ENCODE measurements at places on chromosomes 3 and 15. TPM values are rescaled to one million over a fixed set of nuclear protein-coding genes. Genes with fewer than 3 reads are reported as not detected.
A peak's percentile ranks its signal among the peaks of the same experiment; 100 is the strongest.

DNA sequence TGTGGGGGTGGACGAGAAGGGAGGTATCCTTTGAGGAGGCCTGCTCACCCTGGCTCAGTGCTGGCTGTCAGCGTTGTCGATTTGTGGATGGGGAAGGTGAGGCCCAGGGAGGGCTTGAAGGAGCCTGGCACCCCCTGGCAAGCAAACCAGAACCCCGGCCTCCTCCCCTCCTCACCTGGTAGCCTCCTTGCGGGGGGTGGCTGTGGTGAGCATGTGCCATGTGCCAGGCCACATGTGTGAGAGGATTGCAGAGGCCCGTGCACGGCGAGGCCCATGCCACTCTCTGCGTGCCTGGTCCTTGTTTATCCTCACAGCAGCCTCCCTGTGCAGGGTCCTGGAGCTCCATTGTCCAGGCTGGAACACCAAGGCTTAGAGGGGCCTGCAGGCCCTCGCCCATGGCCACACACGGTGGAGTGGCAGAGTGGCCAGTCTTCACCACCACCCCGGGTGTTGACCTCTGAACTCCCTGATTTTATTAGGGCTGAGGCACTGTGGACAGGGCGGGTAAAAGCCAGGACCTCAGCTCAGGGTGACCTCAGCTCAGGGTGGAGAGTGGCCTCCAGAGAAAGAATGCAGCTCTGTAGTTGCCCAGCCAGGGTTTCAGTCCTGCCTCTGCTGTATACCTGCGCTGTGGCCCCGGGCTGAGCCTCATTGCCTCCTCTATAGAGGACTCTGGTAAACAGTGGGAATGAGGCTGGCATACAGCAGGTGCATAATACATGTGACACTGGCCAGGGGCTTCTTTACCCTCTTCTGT, 29.1 kb downstream of the HDAC11 start:
- peak; percentile 79 for DNase-seq

DNA sequence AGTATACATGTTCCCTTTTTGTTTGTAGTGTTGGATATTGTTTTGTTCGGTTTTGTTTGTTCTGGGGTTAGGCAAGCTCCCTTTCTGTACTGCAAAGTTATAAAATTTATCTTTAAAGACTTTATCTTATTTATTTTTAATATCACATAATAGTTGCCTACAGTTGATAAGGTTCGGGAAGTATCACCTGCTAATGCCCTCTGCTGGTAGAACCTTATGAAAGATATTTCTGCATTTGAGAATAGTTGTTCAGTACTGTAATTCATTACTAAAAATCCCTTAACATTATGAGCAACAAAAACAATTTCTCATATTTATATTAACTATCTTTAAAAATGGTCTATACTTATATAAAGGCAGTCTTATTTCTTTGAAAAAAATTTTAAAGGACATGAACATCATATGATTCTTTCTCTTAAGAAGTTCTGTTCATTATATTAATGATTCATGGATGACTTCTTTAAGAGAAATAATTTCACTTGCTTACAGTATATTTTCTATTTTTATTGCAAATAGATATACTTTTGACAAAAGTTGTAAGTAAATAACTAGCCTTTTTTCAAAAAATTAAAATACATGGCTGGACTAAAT, 1126.8 kb downstream of the SI start:
- DNase-seq, result no peak

- DNase-seq, result no peak
Measured at GRCh38 chr15:98717371-98717770, 69.0 kb downstream of the IGF1R start.

DNA sequence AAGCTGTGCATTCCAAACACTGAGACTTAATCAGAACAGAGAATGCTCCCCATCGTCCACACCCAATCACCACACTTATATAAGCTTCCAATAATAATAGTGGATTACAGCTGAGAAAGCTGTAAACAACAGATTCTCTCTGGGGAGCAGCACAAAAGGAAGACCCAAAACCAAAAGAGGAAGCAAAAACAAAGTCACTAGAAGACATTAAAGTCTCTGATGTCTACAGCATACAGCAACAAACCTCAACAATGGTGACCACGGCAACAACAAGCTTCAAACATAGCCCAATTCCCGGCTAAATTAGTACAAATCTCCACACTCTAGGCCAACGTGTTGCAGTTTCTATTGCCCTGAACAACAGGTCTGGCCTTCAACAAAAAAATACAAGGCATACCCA, 37.7 kb downstream of the ZDHHC23 start:
- DNase-seq, result no peak

DNA sequence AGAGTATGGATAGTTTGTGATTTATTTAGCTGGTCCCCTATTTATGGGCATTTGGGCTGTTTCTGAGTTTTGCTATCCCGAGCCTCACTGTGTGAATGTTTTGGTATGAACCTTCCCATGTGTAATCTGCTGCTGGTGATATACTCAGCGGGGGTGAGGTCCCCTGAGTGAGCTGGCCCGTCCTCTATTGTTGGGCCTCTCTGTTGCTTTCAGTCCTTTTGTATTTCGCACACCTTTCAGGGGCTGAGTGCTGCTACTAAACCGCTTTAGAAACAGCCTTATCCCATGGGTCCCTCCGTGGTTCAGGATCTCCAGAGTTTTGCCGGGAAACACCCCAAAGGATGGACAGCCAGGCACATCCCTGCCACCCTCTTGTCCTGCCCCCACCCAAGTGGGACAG, 94.5 kb downstream of the WNT7A start:
- DNase-seq, result no peak

GRCh38 chr3:123042413-123042812, 14.8 kb upstream of the SEMA5B start:
- no peak for DNase-seq

- no peak for DNase-seq
Measured at GRCh38 chr3:11603628-11604027, 40.1 kb downstream of the VGLL4 start.

DNA sequence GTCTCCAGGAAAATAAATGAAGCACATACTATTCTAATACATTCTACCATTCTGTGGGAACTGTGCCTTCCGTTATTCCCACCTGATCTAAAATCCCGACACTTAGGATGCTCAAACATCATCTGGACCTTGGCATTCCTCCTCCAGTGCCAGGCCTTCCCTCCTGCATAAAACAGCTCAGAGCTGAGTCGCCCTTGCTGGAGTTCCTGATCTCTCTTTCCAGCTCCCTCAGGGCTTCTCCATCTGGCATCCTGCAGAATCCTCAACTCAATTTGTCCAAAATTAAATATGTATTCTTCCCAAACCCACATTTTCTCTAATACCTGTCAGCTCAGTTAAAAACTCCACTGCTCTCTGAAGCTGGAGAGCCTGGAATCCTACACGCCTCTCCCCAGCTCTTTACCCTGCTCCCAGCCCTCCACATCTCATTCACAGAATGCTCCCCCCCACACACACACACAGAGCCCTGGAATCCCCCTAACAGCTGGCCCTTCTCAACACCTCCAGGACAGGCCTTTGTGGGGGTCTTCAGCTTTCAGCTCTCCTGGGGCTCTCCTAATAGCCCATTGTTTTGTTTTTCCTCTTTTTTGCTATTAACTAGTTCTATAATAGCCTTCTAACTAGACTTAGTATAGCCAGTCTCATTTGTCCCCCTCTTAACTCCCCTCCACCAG, 78.5 kb downstream of the HMG20A start:
- DNase-seq, result no peak

GRCh38 chr3:20772869-20773268, 586.9 kb upstream of the SGO1 start:
- DNase-seq, result no peak

The RARB gene
- total RNA-seq, result 5.9 TPM

DNA sequence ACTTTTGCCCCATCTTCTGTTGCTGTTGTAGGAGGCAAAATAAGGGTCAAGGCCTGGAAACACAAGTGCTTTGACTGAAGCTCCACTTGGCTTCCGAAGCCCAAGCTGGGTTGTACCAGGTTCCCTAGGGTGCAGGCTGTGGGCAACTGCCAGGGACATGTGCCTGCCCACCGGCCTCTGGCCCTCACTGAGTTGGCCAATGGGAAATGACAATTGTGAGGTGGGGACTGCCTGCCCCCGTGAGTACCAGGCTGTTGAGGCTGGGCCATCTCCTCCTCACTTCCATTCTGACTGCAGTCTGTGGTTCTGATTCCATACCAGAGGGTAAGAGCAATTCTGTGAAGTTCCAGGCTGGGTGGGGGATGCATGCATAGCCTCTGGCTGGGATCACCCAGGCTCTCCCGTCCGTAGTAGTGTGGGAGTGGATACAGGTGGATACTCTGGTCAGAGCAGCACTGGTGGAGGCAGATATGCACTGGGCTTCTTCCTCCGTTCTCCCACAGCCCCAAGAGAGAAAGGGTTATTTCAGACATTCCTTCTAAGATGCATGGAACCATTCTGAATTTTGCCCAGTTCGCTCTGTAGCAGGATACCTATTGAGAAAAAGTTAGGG, at the start of gene ADIPOQ:
ADIPOQ (plus strand) TSS at position 285 of the 613 bp plus-strand sequence. CDS start 10,349 bp downstream, outside the sequence.
- no peak for DNase-seq

- DNase-seq, result no peak
Measured at GRCh38 chr15:64163659-64164362, 989 bp upstream of the PPIB start.

The TRIP4 gene
- 24.7 TPM for total RNA-seq

The MGLL gene
- 61.0 TPM for total RNA-seq

The STRC gene
- 0.87 TPM for total RNA-seq

GRCh38 chr3:25665315-25666280, 891 bp upstream of the TOP2B start:
- no peak for DNase-seq

The DUOXA2 gene
- not detected for total RNA-seq

DNA sequence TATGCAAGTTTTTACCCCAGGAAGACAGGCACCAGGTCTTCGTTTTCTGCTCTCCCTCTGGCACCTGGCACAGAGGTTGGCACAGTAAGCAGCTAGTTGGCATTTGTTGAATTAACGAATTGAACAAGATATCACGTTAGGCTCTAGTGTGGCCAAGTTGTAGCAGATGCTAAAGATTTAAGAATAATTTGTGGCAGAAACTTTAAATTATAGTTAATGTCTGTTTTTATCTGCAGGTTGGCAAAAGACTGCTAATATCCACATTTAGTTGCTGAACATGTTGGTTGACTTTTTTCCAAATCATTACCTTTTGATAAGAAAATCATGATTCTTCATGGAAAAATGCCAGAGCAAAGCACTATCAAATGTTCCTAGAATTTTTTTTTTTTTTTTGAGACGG, 8.1 kb downstream of the CHRNA5 start:
- DNase-seq, result no peak

DNA sequence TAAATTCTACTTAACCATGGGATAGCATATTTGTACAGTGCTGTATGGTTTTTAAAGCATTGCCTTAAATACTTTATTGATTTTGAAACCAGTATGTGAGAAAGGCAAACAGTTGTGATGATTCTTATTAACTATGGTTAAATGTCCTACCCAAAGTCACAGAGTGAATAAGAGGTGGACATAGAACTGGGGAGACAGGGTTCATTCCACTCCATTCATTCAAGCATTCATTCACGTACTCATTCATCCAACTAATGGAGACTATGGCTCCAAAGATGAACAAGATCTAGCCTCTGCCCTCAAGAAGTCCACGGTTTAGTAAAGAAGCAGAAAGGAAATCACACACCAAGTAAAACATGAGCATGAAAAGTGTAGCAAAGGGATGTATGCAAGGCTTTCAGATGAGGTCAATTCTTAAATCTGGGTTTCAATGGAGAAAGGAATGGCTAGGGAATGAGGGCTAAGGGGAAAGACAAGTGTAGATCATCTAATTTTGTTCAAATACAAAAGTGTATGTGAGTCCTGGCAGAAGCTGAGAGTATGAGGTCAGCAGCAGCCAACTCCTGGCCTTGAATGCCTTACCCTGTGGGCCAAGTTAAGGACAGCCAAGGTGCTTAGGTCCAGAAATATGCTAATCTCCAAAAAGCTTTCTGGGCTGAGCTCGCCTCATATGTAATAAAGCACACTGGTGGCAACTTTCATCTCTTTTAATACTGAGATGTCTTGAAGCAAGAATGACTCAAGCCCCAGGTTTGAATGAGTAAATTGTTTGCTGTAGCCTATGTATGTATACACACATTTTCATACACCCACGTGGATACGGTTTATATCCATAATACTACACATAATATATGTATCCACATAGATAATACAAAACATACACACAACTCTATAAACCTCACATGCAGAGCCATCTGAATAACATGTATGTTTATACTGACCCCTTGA, 4.3 kb downstream of the TNIK start:
- DNase-seq, result no peak

GRCh38 chr15:70830615-70831014, 23.3 kb downstream of the LARP6 start:
- no peak for DNase-seq

GRCh38 chr3:58424613-58425012, 9.0 kb downstream of the PDHB start:
- no peak for DNase-seq

- no peak for DNase-seq
Measured at GRCh38 chr15:50452927-50453326, 28.7 kb downstream of the USP8 start.

The LARP6 gene
- 135 TPM for total RNA-seq

DNA sequence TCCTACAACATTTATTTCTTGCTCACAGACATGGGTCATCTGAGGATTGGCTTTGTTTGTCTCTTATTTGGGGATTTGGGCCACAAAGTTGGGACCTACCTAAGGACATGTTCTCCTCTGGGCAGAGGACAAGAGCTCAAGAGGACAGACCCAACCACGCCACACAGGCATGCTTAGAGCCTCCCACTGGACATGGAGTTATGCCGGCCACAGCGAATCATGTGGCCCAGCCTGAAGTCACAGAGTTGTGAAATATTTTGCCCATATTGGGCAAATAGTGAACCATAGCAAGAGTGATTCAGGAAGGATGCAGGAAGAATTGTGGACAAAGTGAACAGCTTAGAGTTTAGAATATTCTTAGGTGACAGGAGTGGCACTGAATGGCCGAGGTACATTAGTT, 9.9 kb downstream of the TRAK1 start:
- no peak for DNase-seq

The C3orf85 gene
- total RNA-seq, result not detected

DNA sequence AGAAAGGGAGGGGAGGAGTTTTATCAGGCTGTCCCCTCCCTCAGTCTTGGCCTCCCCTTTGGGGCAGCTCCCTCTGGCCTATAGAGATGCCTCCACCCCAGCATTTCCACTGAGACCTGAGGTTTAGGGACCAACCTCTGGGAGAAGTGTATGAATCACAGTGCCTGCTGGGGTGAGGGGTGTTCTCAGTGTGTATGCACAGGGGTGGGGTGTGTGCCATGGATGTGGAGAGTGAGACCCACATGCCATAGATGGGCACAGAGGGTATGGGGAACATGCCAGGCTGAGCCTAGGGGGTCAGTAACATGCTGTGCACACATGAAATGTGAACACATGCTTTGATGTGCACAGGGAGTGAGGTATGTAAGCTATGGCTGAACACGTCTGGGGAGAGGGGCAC, 12.4 kb upstream of the ANKRD63 start:
- DNase-seq, result peak; percentile 48

All from chondrocyte (in vitro differentiated cells).